ENCODE measurements at places on chromosomes 16 and 17.

GRCh38 chr17:75487351-75488070, 27.8 kb downstream of the CASKIN2 start:
- DNase-seq, result no peak

GRCh38 chr17:81302861-81303333, 7.8 kb upstream of the SLC38A10 start:
- DNase-seq, result no peak

GRCh38 chr16:85330694-85331188, 218.5 kb upstream of the CIBAR2 start:
- DNase-seq, result no peak

GRCh38 chr16:68590201-68590994, 51.3 kb downstream of the ZFP90 start:
- peak; percentile 44 for DNase-seq

GRCh38 chr16:57764341-57765159, 29.0 kb downstream of the KATNB1 start:
- no peak for DNase-seq

DNA sequence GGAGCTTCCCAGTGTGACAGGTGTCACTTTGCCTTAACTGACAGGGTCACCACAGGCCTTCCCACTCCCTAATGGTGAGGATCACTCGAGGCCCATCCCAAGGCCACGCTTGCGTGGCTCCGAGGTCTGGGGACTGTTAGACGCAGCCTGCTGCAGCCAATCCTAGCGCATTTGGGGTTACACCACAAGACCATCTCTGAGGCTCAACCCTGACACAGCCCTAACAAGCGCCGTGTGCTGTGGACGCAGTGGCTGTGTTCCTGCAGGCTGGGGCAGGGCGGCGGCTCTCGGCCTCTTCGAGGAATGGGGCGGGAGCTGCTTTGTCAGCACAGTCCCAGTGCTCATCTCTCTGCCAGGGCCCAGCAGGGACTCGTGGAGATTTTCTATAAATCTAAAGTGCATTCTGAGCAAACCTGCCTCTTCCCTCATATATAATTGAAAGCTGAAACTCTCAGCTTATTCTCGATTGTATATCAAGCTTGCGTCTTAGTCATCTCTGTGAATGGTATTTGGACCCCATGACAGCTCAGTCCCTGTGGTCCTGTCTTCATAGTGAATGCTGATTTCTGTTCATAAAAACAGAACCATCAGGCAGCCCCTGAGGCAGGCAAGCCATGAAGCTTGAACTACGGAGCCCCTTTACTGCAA, 65.8 kb upstream of the CHMP6 start:
- no peak for DNase-seq

- no peak for DNase-seq
Measured at GRCh38 chr16:79595231-79595641, 5.3 kb downstream of the MAF start.

DNA sequence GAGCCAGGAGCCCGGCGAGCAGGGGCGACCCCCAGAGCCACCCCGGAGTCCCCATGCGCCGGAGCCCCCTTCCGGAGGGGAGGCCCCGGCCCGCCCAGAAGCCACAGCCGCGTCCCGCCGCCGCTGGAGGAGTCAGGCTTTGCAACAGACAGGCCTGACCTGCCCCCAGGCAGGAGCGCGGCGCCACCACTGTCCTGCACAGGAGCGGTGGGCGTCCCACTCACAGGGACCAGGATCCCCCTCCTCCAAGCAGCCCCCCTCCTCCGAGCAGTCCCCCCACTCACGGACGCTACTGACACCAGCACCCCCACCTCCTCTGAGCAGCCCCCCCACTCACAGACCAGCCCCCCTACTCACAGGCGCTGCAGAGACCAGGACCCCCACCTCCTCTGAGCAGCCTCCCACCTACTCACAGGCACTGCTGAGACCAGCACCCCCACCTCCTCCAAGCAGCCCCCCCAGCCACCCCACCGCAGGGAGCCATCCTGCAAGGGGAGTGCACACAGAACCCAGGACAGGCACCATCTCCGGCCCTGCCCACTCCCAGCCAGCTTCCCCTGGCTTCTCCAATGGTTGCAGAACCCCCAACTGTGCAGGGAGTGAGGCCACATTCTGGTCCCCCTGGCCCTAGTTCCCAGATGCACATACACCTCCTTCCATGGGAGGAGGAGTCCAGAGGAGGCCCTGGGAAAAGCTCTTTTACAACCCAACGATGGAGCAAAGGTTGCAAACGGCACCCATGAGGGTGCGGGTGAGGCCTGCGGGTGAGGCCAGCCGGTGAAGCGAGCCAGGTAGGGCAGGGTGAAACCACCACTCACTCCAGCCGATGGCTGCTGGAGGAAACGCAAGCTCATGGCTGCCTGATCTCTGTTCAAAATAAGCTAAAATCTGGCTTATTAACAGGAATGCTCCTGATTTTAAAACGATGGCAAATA, 69.9 kb downstream of the ABR start:
- no peak for DNase-seq

DNA sequence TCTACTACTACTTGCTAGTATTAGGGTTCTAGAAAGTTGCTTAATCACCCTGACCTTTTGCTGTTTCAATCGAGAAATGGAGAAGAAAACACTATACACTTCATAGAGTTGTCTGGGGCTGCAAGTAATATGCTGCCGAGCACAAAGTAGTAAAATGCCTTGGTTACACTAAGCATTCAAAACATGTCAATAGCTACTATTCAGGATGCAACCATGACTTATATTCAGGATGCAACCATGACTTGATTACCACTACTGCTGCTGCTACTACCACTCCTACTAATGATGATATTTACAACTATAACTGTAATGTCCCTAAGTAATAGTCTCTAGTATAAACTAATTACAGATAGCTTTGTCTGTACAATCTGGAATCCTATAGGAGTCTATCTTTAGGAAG, 35.3 kb downstream of the ADAMTS18 start:
- DNase-seq, result no peak
